Activated CD4-positive, alpha-beta memory T cell treated with anti-CD3 and anti-CD28 coated beads, Interleukin-2, amount 10 ng/mL, durations not matched to agents 7 days and 5 days (primary cell): ENCODE measurements at places on chromosomes 12 and 14. TPM values are rescaled to one million over a fixed set of nuclear protein-coding genes. Genes with fewer than 3 reads are reported as not detected.

DNA sequence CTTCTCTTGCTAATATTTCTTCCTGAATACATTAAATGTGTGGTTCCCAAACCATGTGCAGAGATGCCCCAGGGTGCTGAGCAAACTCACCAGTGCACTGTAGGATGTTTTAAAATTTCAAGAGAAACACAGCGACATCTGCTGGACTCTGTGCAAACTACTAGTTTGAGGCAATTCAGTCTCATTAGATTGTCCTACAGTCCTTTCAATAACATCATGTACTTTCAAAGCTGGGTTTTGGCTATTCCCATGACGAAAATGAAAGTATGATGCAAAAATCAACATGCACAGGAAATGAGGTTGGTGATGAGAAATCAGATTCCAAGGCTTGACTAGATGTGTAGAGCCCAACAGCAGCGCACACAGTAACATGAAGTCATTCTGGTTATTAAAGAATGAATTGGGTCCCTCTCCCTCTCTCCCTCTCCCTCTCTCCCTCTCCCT lies 66.3 kb downstream of the CLIP1 start:
- H3K27me3 ChIP-seq, result no peaks in the 10 kb centered on the region
- H3K4me1 ChIP-seq, result peaks cover 7% of the 10 kb centered on the region
- DNase-seq, result peak; percentile 60
- H3K27ac ChIP-seq, result no peak overlapping the region
- H3K36me3 ChIP-seq, result peaks cover 37% of the 10 kb centered on the region

DNA sequence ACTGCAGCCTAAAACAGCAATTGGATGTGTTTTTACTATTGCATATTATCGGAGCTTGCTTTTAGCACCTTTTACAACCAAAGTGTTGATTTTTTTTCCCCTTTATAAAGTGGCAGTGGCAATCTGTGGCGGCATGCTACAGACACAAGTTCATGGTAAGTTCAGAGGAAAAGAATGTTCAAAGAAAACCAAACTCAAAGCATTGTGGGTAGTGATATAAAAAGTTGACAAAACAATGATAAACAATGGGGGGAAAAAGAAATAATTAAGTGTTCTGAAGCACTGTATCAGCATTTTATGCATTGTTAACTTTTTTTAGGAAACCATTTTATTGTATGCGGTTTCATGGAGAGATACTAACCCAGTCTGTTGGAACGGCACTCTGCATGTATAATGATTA lies 492.0 kb upstream of the SOX5 start:
- no peaks in the 10 kb centered on the region for H3K4me1 ChIP-seq
- DNase-seq, result no peak
- no peak overlapping the region for H3K4me3 ChIP-seq

- no peak overlapping the region for H3K4me3 ChIP-seq
- H3K27me3 ChIP-seq, result no peaks in the 10 kb centered on the region
- H3K36me3 ChIP-seq, result no peaks in the 10 kb centered on the region
- H3K27ac ChIP-seq, result no peak overlapping the region
- DNase-seq, result no peak
- H3K4me1 ChIP-seq, result no peaks in the 10 kb centered on the region
Observed at GRCh38 chr12:73277971-73278370, 1005.8 kb downstream of the TRHDE start.

GRCh38 chr14:97185186-97185585 lies 388.0 kb downstream of the VRK1 start:
- peaks cover 11% of the 10 kb centered on the region for H3K4me1 ChIP-seq
- H3K27ac ChIP-seq, result no peak overlapping the region
- no peak for DNase-seq
- H3K36me3 ChIP-seq, result peaks cover 5% of the 10 kb centered on the region

- H3K27ac ChIP-seq, result no peak overlapping the region
- H3K36me3 ChIP-seq, result no peaks in the 10 kb centered on the region
- H3K27me3 ChIP-seq, result no peaks in the 10 kb centered on the region
- no peaks in the 10 kb centered on the region for H3K4me1 ChIP-seq
Observed at GRCh38 chr14:37285220-37285619, 87.5 kb downstream of the MIPOL1 start.

GRCh38 chr12:27243804-27244688 lies at the start of gene STK38L:
Gene STK38L (plus strand): TSS chr12:27244286. CDS start chr12:27297721, 53,435 bp downstream.
- H3K4me1 ChIP-seq, result peaks cover 38% of the 10 kb centered on the region
- H3K27me3 ChIP-seq, result no peaks in the 10 kb centered on the region
- peak within 1 kb of the TSS; percentile 99 for H3K4me3 ChIP-seq
- DNase-seq, result peak; percentile 98
- peak within 1 kb of the TSS; percentile 91 for H3K27ac ChIP-seq

GRCh38 chr12:87923361-87923760 lies 105.8 kb downstream of the C12orf50 start:
- H3K27me3 ChIP-seq, result no peaks in the 10 kb centered on the region
- DNase-seq, result no peak
- no peaks in the 10 kb centered on the region for H3K4me1 ChIP-seq
- no peaks in the 10 kb centered on the region for H3K36me3 ChIP-seq
- no peak overlapping the region for H3K27ac ChIP-seq

DNA sequence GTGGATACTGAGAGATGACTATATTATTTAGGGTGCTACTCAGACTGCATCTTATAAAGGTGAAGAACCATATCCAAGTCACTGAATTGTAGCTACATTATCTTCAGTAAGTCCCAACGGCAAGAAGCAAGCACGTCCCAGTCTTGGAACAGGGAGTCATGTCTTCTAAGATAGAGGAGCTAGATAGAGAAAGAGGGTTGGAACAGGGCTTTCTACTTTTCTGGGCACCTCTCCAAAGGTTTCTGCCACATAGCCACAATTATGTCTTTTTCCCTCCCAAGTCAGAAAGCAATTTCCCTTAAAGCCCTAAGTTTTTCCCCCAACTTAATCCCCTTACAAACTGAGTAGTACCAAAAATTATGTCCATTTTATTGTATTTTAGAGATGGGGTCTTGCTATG lies 22.4 kb downstream of the MAPK1IP1L start:
- DNase-seq, result no peak
- peaks cover 6% of the 10 kb centered on the region for H3K36me3 ChIP-seq
- H3K4me1 ChIP-seq, result peaks cover 44% of the 10 kb centered on the region
- H3K27ac ChIP-seq, result no peak overlapping the region
- H3K27me3 ChIP-seq, result no peaks in the 10 kb centered on the region

GRCh38 chr14:68527329-68527851 lies 265.5 kb downstream of the ZFP36L1 start:
- DNase-seq, result no peak
- no peaks in the 10 kb centered on the region for H3K4me1 ChIP-seq
- no peak overlapping the region for H3K4me3 ChIP-seq
- peaks cover 2% of the 10 kb centered on the region for H3K27me3 ChIP-seq
- no peak overlapping the region for H3K27ac ChIP-seq

- no peak for DNase-seq
- H3K4me1 ChIP-seq, result peaks cover 11% of the 10 kb centered on the region
- H3K27ac ChIP-seq, result no peak overlapping the region
- H3K36me3 ChIP-seq, result no peaks in the 10 kb centered on the region
Observed at GRCh38 chr14:34691206-34691605, 23.2 kb downstream of the CFL2 start.

GRCh38 chr12:63090716-63091115 lies 60.3 kb downstream of the AVPR1A start:
- H3K4me3 ChIP-seq, result no peak overlapping the region
- no peaks in the 10 kb centered on the region for H3K36me3 ChIP-seq
- H3K27ac ChIP-seq, result no peak overlapping the region
- H3K4me1 ChIP-seq, result no peaks in the 10 kb centered on the region
- no peak for DNase-seq

DNA sequence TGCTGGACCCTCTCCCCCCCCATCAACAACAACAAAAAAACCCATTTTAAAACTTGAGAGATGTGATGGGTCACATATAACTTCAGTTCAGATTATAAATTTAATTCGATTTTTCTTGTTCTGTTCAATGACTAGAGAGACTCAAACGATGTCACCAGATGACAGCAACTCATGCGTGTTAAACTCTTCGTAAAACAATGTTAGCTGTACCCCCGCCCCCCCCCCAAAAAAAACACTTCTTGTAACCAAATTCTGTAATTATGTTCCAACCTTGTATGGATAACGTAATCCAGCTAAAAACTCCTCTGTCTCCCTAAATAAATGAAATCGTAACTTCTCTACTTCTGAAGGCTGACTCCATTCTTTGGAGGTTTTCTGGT lies 614 bp upstream of the NACA start:
- no peak for DNase-seq
- peak overlapping the region; percentile 94 for H3K4me3 ChIP-seq
- H3K4me1 ChIP-seq, result peaks cover 43% of the 10 kb centered on the region
- no peaks in the 10 kb centered on the region for H3K27me3 ChIP-seq
- H3K27ac ChIP-seq, result peak overlapping the region; percentile 97

GRCh38 chr12:9381619-9382018 lies 173.4 kb upstream of the PZP start:
- DNase-seq, result no peak
- peaks cover 5% of the 10 kb centered on the region for H3K27me3 ChIP-seq
- H3K36me3 ChIP-seq, result no peaks in the 10 kb centered on the region

The DPPA3 gene
- not detected for total RNA-seq

The OAS2 gene
- 327 TPM for total RNA-seq

The RAB21 gene
- total RNA-seq, result 67.3 TPM

The TSPAN19 gene
- not detected for total RNA-seq
